ENCODE measurements at places on chromosomes 11 and 22.
A peak's percentile ranks its signal among the peaks of the same experiment; 100 is the strongest.

DNA sequence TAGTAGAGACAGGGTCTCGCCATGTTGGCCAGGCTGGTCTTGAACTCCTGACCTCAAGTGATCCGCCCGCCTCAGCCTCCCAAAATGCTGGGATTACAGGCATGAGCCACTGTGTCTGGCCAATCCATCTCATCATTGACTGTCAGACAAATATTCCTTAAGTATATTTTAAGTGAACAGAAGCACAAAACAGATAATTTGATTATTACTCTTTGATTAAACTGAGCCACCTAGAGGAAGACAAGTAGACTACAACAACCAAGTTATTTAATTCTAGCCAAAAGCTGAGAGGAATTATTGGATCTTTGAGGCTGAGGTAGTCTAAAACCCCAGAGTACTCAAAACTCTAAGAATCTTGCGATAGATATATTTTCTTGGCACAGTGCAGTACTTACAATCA lies 1.2 kb downstream of the ACRV1 start:
- DNase-seq = no peak

DNA sequence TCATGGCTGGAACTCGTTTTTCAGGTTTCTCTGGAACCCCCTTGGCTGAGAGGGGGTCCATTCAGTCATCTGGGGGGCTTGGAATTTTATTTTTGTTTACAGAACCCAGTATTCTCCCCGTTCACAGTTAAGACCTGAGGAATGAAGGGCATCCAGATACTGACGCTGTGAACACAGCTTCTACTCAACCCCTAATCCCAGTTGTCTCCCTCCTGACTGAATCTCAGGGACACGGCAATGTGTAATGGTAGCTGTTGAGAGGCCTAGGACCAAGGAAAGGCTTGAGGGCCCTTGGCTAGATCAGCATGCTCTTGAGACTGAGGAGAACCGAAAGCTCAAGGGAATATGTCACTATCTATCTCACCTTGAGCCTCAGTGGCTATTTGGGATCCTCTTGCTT lies 113.6 kb downstream of the SWAP70 start:
- DNase-seq = no peak

DNA sequence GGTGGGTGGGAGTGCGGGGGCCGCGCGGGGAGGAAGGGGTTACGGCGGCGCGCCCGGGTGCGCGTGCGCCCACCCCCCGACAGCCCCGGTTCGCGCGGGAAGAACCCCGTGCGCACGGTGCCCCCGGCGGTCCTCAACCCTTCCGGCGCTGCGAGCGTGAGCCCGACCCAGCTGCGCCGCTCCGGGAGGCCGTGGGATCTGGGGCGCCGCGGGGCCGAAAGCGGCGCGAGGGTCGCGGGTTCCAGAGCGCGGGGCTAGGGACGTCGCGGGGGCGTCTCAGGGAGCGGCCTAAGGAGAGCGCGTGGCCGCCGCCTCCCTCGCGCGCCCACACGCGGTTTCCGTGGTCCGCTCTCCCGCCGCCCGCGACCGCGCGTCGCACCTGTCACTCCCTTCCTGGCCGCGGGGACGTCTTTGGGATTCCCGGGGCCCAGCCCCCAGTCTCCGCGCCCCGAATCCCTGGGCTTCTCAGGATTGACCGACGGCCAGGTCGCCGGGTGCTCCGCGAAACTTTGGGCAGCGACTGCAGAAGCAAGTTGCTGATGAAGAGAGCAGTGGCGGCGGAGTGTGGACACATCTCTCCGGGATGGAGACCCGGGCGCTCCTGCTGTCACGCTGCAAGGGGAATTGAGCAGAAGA lies 582 bp downstream of the SREBF2 start:
- DNase-seq = peak; percentile 24

- no peak for DNase-seq
These were observed 5.4 kb upstream of the MAPK8IP1 start for GRCh38 chr11:45879803-45880686.

GRCh38 chr11:117230999-117231841 lies 653 bp downstream of the PCSK7 start:
- DNase-seq = no peak

GRCh38 chr11:15073361-15074205 lies at the start of gene CALCB:
CALCB (plus strand) TSS chr11:15073593; CDS start chr11:15074719, 1,126 bp downstream.
- no peak for DNase-seq

- DNase-seq = no peak
These were observed 5.4 kb upstream of the HMOX1 start for GRCh38 chr22:35375526-35375925.

DNA sequence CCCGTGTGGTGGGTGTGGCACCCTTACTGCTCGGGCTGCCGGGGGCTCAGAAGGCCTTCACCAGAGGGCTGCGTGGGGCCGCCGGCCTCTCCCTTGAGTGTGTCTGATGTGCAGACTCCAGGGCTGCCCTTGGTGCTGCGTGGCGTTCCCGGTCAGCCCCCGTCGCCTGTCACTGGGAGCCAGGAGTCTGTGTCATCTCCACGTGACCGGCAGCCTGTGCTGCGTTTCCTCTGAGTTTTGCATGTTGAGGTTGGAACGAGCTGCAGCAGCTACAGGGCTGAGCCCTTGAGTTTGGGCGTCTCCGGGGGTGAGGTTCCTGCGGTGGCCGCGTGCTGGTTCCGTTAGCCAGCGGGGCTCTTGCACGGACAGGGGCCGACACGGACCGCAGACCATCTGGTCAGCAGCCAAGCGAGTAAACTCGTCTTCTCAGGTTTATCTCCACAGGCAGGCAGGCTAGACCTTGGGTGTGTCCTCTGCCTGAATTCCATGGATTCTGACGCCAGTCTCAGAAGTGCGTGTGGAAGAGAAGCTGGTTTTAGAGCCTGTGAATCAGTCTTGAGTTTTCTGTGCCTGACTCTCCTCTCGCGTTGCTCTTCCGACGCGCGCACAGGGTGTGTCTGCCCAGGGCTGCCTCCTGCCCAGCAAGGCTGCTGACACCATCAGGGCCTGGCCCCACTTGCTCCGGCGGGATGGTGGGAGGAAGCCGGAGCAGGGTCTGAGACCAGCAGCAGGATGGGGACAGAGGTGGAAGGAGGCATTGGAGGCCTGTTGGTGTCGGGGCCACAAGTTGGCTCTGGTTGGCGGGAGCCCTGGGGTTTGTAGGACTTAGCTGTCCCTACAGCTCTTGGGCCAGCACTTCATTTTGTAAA lies 10.5 kb downstream of the PTDSS2 start:
- DNase-seq = no peak

All from stimulated activated CD8-positive, alpha-beta memory T cell treated with anti-CD3 and anti-CD28 coated beads, Interleukin-4, amount 100 ng/mL, for 4 hours (primary cell).